ENCODE measurements at places on chromosomes 6 and 20. TPM values are rescaled to one million over a fixed set of nuclear protein-coding genes. Genes with fewer than 3 reads are reported as not detected.

GRCh38 chr20:41865938-41866337 lies 247.8 kb upstream of the CHD6 start:
- H3K27me3 ChIP-seq: no peaks in the 10 kb centered on the region
- H3K27ac ChIP-seq: no peak overlapping the region
- H3K36me3 ChIP-seq: no peaks in the 10 kb centered on the region
- H3K4me1 ChIP-seq: no peaks in the 10 kb centered on the region
- H3K4me3 ChIP-seq: no peak overlapping the region

- no peaks in the 10 kb centered on the region for H3K27me3 ChIP-seq
- no peak overlapping the region for H3K27ac ChIP-seq
- no peak for DNase-seq
- H3K4me3 ChIP-seq: no peak overlapping the region
Measured at GRCh38 chr20:18750735-18751134, 62.8 kb upstream of the SCP2D1 start.

DNA sequence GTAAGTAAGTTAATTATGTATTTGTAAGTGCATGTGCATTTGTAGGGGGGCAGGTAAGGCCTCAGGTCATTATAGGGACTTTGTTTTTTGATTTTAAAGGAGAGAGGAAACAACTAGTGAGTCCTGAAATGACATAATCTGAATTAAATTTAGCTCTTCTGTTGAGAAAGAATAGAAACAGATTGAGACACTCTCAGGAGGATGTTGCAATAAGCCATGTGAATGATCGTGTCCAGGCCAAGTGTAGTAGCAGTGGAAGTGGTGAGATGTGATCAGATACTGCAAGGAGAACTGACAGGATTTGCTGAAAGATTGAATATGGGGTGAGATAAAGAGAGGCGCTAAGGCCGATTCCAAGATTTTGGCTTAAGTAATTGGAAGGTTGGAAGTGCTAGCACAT lies 2.6 kb upstream of the CENPW start:
- H3K4me1 ChIP-seq: peaks cover 16% of the 10 kb centered on the region
- DNase-seq: peak; percentile 65
- no peaks in the 10 kb centered on the region for H3K36me3 ChIP-seq
- H3K4me3 ChIP-seq: no peak overlapping the region
- H3K27ac ChIP-seq: no peak overlapping the region

DNA sequence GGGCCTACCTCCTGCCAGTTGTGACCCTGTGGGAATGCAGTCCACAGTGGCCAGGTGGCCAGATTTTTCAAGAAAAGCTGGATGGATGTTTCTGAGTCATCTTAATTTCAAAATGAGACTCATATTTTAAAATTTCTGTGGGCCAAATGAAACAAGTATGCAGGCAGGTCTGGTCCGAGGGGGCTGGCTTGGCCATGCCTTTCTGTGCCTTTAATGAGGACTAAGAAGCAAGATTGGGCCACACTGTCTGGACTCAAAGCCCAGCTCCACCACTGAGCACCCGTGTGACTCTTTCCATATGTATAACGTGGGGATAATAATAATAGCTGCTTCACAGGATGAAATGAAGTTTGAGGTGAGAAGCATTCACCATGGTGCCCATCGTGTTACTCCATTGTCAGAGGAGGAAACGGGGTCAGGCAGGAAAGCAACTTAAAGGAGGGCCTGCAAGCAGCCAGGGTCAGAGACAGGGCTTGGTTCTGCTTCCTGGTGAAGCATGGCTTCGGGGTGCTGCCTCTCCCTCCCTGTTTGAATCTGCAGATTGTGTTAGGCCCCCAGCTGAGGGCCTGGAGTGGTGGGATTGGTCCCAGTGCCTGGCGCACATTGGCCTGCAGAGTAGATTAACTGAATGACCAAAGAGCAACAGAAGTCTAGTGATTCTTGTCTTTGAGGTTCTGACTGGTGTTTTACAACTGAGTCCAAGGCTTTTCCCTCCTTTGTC lies 3.8 kb downstream of the SOX12 start:
- H3K27me3 ChIP-seq: no peaks in the 10 kb centered on the region
- peaks cover 8% of the 10 kb centered on the region for H3K36me3 ChIP-seq

DNA sequence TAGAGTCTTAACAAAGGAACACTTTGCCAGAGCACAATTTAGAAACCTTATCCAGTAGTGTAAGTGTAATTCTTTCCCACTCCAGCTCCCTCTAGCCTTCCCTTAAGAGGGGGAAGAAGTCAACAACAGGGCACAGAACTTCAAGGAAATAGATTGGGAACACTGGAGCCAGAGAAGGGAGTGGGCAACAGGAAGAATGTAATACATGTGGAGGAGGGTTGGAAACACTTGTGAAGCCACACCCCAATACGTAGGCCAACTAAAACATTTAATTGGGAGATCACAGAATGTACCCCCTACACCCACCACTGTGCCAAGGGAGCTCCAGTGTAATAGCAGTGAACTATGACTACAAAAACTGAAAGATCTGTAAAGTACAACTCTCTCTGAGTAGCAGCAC lies 735.7 kb upstream of the HS3ST5 start:
- H3K27ac ChIP-seq: no peak overlapping the region
- H3K4me1 ChIP-seq: no peaks in the 10 kb centered on the region
- no peak for DNase-seq
- H3K36me3 ChIP-seq: no peaks in the 10 kb centered on the region
- no peak overlapping the region for H3K4me3 ChIP-seq
- no peaks in the 10 kb centered on the region for H3K27me3 ChIP-seq

DNA sequence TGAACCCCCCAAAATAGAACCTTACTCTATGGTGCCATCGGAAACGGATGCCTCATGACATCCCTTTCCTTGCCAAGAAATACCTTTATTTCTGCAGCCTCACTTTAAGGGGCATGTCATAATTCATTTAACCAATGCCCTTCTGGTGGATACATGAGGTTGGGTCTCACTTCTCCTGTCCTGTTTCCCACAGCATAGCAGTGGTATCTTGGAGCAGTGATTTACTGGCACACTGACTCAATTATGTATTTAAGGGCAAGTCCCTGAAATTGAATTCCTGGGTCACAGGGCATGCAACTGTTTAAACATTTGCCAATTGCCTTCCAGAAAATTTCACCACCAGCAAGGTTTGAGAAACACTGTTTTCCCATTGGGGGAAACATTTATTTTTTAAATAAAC lies 639 bp upstream of the LBP start:
- peaks cover 6% of the 10 kb centered on the region for H3K4me1 ChIP-seq
- no peak overlapping the region for H3K4me3 ChIP-seq
- no peak overlapping the region for H3K27ac ChIP-seq
- DNase-seq: no peak
- H3K27me3 ChIP-seq: no peaks in the 10 kb centered on the region

- no peaks in the 10 kb centered on the region for H3K4me1 ChIP-seq
- DNase-seq: no peak
- no peak overlapping the region for H3K27ac ChIP-seq
Measured at GRCh38 chr6:106692819-106693208, 63.4 kb downstream of the QRSL1 start.

PET117 gene
- total RNA-seq: 16.0 TPM

COL10A1 gene
- total RNA-seq: not detected

DNA sequence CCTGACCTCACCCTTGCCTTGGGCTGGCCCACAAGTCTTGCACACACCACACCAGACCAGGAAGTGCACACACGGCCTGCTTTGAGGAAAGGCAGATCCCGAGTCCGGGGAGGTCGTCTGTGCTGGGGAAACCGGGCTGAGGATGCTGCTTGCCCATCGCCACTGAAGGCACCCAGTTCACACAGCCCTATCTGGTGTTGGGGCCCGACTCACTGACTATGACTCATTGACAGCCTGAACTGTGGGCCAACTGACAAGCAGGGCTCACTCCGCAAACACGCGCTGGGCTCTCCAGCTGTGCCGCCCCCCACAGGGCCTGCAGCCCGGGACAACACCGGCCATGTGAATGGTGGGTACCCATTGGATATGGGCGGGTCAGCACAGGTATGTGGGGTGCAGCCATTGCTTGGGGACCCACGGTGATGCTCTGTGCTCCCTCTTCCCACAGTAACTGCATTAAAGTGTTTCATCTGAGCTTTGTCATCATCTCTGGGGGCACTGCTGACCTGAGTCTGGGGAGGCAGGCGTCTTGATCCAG lies 1.6 kb downstream of the SAMD10 start:
- peak; percentile 66 for DNase-seq
- H3K36me3 ChIP-seq: no peaks in the 10 kb centered on the region
- no peak overlapping the region for H3K4me3 ChIP-seq
- H3K27me3 ChIP-seq: peaks cover 12% of the 10 kb centered on the region
- no peak overlapping the region for H3K27ac ChIP-seq
- peaks cover 48% of the 10 kb centered on the region for H3K4me1 ChIP-seq

TNF gene
- total RNA-seq: not detected
